ENCODE measurements at places on chromosomes 1 and 21.

- no peak for DNase-seq
These were observed 237.5 kb upstream of the ESRRG start for GRCh38 chr1:216960716-216961115.

GRCh38 chr1:157226739-157227138 lies 88.5 kb upstream of the ETV3 start:
- DNase-seq = no peak

DNA sequence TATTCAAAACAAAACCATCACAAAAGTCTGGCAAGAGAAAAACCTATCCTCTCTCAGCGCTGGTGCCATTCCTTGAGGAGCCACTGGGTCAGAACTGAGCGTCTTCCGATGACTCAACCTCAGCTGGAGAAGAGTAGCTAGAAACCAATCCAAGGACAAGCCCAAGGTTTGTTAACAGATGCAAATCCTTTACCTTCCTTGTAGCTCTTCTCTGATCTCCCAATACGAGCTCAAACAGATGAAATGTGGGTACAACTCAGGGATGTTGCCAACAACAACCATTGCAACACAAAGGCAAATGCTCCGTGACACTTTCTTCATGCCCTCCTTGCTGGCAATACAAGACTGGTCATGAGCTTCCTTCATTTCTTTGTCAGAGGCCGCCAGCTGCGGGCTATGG lies 337.1 kb downstream of the SIPA1L2 start:
- DNase-seq = no peak

DNA sequence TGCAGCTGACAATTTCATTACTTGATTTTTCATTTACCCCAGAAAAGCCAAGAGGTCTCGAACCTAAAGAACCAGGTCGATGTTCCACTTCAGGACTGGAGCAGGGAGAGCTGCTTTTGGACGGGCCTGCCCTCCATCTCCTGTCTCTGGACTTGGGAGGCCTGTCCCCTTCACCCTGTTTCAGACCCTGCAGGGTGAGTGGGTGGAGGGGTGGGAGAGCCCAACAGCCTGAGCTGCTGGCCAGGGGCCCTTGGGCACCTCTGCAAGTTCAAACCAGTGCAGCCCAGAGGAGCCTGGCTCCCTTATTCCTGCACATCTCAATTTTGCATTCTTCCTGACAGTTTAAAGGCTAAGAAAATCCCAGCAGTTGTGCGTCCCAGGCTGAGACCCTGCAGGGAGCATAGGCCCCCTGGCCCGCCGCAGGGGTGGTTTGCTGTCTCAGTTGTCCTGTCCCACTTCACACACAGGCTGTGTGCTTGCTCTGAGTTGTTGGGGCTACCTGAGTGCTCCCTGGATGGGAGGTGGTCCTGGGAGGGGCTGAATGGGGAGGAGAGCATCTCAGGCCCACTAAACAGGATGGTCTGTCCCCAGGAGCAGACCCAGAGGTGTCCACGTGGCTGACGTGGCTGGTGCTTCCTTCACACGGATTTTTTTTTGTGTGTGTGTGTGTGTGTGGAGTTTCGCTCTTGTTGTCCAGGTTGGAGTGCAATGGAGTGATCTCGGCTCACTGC lies 443.7 kb downstream of the PTPRU start:
- no peak for DNase-seq

- no peak for DNase-seq
These were observed 126.7 kb downstream of the RABGAP1L start for GRCh38 chr1:174286042-174286441.

DNA sequence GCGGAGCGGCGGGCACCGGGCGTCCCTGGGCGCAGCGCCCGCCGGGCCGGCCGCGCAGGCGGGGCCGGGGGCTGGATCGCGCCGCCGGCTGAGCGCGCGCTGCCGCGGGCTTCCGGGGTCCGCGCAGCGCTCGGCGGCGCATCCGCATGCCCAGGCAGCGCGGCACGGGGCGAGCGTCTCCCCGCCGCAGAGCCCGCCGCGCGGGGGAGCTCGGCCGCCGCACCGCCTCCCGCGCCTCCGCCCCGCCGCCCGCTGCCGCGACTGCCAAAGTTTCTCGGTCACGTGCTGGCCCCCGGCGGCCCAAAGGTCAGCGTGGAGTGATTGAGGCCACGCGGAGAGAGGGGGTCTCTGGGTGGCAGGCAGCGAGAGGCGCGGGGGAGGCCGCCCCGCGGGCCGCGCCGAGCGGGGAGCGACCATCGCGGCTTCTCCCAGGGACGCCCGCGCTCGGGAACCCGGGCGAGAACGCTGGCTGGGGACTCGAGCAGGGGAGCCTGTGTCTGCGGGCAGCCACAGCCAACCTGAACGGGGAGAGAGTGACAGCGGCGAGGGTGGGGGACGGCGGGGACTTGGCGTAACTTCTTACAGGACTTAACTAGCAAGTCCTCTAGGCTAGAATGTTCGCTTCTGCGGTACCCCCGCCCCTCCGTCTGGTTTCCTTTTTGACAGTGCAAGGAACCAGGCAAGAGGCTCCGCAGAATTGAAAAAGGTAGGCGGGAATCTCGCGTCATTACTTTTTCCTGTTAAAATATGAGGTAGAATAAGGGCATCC lies at the start of gene ILDR2:
TSS of gene ILDR2 (minus strand) at position 180 of the 769 bp plus-strand sequence. CDS start 272 bp downstream, outside the sequence.
- DNase-seq = peak; percentile 18

DNA sequence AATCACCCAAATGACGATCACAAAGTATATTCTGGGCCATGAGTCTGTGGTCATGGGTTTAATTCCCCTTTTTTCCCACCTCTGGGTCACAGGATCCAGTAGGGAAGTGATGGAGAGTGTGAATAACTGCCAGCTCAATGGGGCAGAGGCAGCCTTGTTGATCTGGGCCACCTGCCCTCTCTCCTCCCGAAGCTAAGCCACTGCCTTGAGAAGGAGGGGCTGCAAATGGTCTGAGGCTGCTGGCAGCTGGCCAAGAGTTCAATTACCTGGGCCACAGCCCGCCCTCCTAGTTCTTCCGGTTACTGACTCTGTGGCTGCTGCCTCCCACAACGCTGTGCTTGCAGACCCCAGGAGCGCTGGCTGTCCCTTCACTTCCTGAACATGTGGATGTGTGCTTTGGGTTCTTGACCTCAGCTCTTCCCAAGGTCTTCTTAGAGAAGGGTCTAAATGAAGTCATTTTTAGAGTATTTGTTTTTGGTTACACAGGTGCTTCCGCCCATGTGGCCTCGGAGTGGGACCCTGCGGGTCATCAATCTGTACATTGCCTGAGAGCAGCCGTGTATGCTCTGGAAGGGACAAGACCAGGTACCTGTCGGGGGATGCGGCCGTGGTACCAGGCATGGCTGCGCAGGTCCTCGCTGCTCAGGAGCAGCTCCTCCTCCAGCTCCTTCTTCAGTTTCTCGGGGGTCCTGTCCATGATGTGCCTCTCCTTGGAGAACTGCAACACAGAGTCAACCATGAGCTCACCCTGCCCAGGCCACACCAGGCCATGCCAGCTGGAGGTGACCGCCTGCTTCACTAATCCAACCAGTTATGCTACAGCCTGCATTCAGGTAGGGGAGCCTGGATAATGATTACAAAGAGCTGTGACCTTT lies 89.7 kb downstream of the BCAR3 start:
- no peak for DNase-seq

- DNase-seq = no peak
These were observed 473.2 kb downstream of the DSCAM start for GRCh38 chr21:40373761-40374160.

GRCh38 chr1:92184632-92185031 lies 33.1 kb upstream of the C1orf146 start:
- DNase-seq = no peak

DNA sequence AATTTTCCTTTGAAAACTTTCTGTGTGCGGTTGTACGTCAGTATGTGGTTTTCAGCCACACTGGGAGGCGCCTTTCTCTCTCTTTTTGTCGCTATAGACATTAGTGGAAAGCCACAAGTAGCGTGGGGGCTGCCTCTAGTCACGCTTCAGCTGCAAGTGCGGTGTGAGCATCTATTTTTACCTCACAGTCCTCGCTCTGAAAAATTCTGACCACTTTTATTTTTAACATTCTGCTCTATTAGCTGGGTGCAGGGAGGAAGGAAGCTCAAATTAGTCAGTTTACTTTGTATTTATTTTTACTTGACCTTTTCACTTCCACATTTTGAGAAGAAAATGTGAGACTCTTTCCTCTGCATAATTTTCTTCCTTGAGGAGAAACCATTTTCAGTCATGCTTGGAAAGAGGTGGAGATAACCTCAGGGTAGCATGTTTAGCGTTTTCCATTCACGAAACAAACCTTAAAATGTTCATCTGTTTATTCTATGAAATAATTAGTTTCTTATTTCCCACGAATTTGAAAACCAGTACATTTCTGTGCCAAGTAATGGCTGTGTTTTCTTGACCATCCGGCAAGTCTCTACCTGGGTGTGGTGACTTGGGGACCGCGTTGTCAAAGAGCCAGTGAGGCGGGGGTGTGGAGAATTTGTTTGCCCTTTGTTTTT lies 35.6 kb downstream of the ADARB1 start:
- no peak for DNase-seq

GRCh38 chr1:4658643-4659628 lies 4.5 kb downstream of the AJAP1 start:
- DNase-seq = no peak

- no peak for DNase-seq
These were observed 850 bp downstream of the SESN2 start for GRCh38 chr1:28259934-28260802.

DNA sequence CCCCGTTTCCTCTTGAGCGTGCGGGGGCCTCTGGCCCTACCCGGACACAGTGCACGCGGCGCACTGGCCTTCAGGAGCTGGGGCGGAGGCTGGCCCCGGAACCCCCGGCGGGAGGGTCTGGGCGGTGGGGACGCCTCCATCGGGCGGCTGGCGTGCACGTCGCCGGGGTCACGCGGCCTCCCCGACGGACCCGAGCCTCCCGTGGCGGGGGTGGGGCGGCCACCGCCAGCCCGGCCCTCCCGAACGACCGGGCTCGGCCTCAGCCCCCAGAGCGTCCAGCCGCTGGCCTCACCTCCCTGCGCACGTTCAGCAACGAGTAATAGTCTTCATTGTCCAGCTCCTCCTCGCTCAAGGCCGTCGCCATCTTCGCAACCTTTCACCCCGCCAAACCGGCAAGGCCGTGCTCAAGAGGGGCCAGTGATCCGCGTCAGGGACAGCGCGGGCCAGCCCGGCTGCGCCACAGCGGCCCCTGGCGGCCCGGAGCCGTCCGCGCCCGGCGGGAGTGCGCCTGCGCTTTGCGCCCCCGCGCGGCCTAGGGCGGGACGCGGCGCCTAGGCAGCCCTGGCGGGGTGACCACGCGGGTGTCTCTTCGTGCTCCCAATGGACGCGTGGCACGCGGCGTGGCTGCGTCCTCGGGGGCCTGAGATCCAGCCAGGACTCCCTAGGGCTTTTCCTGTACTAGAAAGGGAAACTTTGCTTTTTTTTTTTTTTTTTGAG lies at the start of gene DNAJC11:
TSS of gene DNAJC11 (minus strand) at position 380 of the 717 bp plus-strand sequence. CDS start at position 364, 16 bp downstream.
- DNase-seq = peak; percentile 86

DNA sequence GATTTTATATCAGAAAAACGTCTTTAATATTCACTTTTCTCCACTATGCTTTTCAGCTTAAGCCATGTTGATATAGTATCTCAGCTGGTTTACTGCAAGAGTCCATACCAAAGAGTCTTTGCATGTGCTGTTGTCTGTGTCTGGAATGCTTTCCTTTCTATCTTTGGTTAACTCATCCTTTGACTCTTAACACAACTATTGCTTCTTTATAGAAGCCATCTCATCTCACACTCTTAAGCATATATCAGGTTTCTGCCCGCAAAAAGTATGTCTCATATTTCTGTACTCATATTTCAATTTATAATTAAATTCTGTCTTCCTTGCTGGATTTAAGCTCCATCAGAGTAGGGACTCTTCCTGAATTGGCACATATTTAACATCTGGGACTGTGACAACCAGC lies 220.9 kb upstream of the KCNK2 start:
- no peak for DNase-seq

DNA sequence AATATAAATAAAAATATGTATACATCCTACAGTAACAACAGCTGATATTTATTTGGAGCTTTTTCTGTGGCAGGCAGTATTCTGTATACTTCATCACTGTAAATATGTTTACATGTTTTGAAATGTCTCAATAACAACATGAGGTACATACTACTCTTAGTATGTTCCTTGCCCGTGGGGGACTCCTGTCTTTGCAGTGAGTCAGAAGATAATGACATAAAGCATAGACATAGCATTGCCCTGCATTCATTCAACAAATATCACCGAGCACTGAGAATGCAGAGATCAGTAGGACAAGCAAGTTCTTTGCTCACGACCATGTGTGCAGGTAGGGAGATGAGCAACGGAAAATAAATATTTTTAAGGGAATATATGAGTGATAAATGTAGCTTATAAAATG lies 246.5 kb downstream of the LTN1 start:
- no peak for DNase-seq

- DNase-seq = no peak
These were observed 10.3 kb downstream of the CPLANE2 start for GRCh38 chr1:16226490-16227179.

- no peak for DNase-seq
These were observed 38.6 kb upstream of the RALGPS2 start for GRCh38 chr1:178686407-178686806.

DNA sequence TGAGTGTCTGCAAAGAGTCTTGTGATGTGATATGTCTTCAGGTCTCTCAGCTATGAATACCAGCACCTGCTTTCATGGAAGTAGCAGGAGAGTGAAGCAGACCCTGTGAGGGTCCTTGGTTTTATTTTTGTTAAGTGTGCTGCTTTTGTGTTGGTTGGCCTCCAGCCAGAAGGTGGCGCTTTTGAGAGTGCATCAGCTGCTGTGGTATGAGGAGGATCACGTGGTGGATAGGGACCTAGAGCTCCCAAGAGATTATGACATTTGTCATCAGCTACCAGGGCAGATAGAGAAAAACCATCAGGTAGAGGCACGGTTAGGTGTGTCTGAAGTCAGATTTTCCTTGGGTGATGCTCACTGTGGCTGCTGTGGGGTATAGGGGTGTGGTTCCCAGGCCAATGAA lies 1232.1 kb downstream of the MRPL39 start:
- DNase-seq = no peak

- no peak for DNase-seq
These were observed 106.6 kb downstream of the MATN1 start for GRCh38 chr1:30616759-30617158.

GRCh38 chr1:220513834-220514233 lies 14.1 kb upstream of the MARK1 start:
- DNase-seq = no peak

DNA sequence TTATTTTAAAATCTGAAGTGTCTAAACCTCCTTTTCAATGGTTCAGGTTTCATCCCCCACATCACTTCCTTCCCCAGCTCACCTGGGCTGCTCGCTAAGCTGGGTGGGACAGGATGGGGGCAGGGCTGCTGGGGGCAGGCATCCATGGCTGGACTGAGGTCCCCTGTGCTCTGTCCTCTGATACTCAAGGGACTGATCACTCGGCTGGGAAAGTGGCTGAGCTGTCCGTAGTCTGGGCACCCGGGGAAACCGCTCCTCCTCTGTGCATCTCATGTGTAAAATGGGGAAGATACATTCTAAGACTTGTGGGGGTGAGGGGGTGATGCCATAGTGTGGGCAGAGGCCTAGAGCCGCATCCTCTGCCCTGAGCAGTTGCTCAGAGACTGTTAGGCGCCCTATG lies 411.2 kb downstream of the MATN1 start:
- DNase-seq = no peak

- DNase-seq = no peak
These were observed at the start of gene ZNF697 for GRCh38 chr1:119647734-119648619. TSS of gene ZNF697 (minus strand) at chr1:119648266. CDS start at chr1:119626100, 22,166 bp downstream.
